ENCODE measurements at places on chromosomes 3 and 15.

GRCh38 chr15:29348336-29348914, 78.8 kb upstream of the NSMCE3 start:
- DNase-seq = no peak

DNA sequence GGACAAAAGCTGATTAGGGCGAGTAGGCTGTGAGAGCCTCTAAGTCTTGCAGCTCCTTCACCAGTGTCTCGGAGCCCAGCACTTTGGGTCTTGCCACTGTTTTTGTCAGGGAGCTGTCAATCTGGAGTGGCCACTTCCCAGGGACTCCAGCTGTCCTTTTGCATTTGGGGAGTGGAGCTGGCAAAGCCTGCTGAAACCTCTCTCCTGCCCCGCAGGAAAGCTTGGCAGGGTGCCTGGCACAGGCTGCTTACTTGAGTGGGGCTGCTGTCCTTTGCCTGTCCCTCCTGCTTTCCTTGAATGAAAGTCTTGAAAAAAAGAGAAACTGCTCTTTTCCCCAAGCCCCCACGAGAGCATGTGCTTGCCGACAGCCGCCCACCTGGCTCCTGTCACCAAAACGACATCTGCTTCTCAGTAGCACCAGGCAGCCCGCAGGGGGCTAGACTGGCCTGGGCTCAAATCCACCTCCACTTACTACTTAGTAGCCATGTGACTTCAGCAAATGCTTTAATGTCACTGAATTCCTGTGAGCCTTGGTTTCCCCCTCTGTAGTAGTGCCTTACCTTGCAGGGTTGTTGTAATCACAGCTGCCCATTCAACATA, 13.7 kb downstream of the USP13 start:
- DNase-seq = no peak

DNA sequence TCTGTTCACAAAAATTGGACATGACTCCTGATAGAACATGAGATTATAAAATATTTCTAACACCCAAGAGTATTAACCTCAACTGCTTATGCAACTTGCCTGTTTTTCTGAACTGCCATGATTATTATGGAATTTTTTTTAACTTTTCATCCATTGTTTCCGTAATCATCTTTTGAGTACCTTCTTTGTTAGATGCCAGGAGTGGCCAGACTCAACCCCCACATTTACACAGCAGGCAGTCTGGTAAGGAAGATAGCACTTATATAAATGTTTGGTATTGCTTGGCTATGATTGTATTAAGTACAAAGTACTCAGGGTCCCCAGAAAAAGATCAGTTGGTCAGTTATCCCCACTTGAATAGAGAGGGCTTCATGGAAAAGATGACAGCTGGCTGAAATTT, 74.3 kb downstream of the CRYBG3 start:
- no peak for DNase-seq

DNA sequence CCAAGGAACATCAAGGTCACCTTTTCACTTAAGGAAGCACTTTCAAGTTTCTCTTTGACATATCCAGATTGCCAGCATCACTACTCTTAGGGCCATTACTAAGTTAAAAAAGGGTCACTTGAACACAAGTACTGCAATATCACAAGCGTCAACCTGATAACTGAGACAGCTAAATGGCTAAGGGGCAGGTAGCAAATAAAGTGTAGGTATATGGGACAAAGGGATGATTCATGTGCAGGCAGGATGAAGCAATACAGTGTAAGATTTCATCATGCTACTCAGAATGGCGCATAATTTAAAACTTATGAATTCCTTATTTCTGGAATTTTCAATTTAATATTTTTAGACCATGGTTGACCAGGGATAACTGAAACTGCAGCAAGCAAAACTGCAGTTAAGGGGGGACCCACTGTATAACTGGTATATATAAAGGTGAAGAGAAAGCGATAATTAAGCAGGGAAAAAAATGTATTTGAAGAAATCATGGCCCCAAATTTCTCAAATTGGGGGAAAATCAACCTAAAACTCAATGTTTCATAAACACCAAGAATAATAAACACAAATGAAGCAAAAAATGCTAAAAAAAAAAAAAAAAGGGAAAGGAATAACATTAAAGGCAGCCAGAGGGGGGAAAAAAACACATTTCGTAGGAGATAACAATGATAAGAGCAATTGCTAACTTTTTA, 13.1 kb downstream of the CCR1 start:
- no peak for DNase-seq

DNA sequence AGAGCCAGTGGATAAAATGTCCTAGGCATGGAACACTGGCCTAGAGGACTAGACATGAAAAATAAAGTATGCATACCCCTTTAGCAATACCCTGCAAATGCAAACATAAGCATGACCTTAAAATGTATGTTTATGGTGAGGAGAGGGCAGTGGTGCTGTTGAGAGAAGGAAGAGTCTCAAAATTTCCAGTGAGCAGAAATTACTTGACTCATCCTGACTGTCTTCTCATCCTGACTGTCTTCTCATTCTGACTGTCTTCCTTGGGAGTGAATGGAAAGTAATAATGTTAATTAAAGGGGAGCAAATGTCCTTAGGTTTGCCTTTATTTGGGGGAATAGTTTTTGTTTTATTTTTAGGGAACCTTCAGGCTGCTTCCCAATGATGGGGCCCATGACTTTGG, 121.5 kb upstream of the GALNT15 start:
- DNase-seq = no peak

- DNase-seq = peak; percentile 45
These were observed 32.8 kb downstream of the DNASE1L3 start for GRCh38 chr3:58177747-58178527.

GRCh38 chr3:34202975-34203374, 404.5 kb downstream of the PDCD6IP start:
- DNase-seq = no peak

GRCh38 chr3:127200086-127200691, 7.3 kb downstream of the PRR23E start:
- DNase-seq = no peak

- DNase-seq = no peak
These were observed 1.5 kb downstream of the UMPS start for GRCh38 chr3:124731760-124732159.

DNA sequence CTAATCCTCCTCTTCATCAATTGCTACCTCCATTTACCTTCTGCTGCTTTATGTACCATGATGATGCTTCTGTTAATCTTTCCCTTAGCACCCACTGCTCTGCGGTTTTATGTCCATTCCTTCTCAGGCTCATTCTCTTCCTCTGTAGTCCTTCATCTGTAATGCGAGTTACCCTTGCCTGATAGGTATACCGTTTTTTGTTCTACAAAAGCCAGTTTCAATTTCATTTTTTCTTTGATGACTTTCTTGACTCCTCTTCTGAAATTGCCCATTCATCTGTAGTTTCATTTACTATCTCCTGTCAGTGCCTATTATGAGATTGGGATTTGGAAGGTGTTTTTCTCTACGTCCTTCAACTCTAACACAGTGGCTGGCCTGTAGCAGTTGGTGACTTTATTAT, 445.9 kb upstream of the ZNF717 start:
- DNase-seq = no peak
